ENCODE measurements at places on chromosomes 12 and 14.

DNA sequence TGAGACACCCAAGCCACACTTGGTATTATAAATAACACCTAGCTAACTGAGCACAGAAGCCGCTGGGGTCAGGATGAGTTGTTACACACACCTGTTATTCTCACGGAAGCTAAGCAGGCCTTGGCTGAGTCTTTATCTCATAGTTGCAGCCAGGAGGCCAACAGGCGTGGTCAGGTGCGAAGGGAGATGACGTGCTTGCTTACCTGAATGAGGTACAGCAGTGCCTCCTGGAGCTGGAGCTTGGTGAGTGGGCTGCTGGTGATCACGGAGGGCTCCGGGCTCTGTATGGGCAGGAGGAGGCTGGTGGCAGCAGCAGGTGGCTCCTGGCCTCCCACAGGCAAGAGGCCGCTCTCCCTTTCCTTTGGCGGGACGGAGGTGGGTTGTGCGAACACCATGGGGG is 30.4 kb upstream of the CACNA2D4 start:
- DNase-seq = no peak

DNA sequence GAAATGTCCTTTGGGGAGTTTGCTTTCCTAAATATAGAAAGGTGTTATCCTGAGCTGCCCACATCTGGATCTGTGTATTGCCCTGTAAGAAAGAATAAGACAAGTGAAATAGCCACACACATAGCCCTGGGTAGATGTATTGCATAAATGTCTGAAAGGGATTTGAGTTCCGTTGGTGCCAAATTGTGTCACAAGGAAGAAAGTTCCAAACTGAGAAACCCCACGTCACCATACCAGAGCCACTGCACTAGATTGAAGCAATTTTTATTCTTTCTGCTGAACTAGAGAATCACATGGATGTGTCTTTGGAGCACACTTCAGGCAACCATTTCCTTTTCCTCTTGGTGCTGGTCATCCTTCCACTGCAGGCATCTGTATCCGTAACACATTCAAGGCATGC is 5.0 kb downstream of the RNASE9 start:
- DNase-seq = no peak

GRCh38 chr14:69484444-69485314 is at the start of gene PLEKHD1:
Gene PLEKHD1 (plus strand): TSS chr14:69484728. CDS start chr14:69484966, 238 bp downstream.
- no peak for DNase-seq

DNA sequence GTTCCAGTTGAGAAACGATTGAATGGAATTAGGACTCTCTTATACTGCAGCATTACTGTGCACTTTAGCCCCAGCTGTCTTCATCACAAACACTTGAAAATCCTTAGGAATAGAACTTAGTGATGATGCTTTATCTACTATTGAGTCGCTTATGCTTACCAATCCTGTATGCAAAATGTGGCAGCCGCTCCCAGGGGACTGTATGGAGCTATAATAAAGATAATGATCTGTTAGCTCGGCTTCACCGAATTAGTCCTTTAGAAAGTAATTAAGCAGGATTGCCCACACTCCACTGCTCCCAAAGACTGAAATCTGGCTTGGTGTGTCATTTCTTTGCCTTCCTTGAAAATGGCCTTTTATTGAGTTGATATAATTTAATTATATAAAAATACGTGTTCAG is 10.6 kb downstream of the EML1 start:
- no peak for DNase-seq

- peak; percentile 59 for DNase-seq
Observed at GRCh38 chr12:69639400-69640016, 28.8 kb upstream of the LRRC10 start.

GRCh38 chr12:16610743-16611142 is 4.8 kb upstream of the LMO3 start:
- DNase-seq = no peak

DNA sequence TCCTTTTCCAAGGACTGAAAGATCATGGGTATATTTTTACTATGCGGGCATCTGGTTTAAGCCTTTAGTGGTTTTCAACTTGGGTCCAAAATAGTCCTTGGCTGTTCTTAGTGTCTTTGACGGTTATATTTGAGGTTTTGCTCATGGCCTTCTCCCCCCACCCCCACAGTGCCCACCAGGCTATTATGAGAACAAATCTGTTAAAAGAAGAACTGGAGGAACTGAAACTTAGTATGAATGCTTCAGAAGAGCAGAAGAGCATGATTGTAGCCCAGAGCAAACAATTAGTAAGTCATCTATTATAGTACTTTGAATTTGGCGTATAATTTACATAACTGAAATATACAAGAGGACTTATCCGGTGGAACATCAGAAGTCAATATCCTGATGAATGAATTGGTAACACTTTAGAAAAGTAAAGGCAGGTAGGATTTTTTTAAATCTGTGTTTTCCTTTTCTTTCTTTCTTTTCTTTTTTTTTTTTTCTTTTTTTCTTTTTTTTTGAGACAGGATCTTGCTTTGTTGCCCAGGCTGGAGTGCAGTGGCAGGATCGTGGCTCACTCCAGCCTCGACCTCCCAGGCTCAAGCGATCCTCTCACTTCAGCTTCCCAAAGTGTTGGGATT is 71.8 kb upstream of the BCAT1 start:
- no peak for DNase-seq

DNA sequence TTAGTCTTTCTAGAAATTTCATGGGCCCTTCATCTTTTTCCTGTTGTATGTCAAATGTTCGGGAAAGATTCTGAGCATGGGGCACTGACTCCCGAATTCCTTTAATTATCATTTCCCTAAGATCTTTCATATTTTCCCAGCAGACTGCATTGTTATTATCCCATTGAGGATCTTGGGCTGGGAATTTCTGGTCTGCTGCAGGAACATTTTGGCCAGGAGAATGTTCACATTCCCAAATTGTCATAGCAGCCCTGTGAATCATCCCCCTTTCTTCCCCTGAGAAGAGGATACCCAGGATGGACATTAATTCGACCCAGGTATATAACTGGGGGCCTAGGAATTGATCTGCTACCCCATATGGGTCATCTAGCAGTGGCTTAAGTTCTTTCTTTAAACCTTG is 112.5 kb downstream of the RIN3 start:
- DNase-seq = no peak

DNA sequence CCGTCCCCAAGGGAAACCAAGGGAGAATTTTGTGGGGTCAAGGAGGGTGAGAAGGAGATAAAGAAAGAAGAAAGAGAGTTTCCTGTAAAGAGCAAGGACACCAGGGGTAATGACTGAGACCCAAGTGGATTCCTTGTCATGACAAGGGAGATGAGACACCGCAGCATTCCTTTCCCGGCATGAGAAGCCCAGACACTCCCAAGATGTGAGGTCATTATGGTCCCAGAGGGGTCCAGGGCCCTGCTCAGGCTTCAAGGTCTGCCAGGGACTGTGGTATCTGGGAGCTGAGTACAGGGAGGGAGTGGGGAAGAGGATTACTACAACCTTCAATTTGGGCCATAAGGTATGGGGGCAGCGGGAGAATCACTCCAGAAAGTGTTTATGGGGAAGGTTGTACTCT is 58.1 kb downstream of the SPTB start:
- no peak for DNase-seq

GRCh38 chr12:34275129-34275528 is 252.8 kb downstream of the ALG10 start:
- no peak for DNase-seq

- DNase-seq = no peak
Observed at GRCh38 chr14:92539419-92539818, 25.8 kb downstream of the RIN3 start.

GRCh38 chr14:105118646-105119407 is 49.7 kb downstream of the JAG2 start:
- DNase-seq = no peak

DNA sequence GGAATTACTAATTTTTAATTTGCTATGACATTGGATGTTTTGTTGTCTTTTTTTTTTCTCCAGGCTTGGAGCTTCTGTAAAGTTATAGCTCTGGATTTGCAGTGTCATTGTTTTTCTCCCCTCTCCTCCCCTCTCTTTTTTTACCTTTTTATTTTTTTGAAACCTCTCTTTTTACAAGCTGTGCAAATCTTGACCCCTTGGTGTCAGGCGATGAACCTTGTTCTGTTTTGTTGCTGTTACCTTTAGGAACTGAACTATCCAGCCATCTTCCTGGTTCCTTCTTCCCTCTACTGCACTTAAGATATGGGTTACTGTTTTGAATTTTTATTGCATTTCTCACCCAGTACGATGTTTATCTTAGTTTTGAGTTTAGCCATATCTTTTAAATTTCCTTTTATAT is 13.7 kb downstream of the KTN1 start:
- no peak for DNase-seq

GRCh38 chr12:8069582-8069981 is 3.4 kb upstream of the C3AR1 start:
- no peak for DNase-seq

GRCh38 chr12:31819427-31819826 is 90.6 kb upstream of the AMN1 start:
- DNase-seq = no peak

DNA sequence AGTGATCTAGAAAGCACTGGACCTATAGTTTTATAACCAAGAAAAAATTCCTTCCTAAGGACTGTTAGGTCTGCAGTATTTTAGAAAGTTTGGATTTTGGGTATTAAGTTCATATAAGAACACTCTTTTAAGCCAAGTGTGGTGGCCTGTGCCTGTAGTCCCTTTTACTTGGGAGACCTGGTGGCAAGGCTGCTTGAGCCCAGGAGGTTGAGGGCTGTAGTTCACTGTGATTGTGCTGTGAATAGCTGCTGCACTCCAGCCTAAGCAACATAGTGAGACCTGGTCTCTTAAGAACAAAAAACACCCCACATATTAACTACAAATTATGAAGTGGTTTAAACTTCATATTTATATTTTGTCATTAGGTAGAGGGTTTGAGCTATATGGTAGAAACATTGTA is 9.7 kb downstream of the DNM1L start:
- no peak for DNase-seq

GRCh38 chr14:36067428-36068187 is 108.9 kb downstream of the PTCSC3 start:
- DNase-seq = no peak

DNA sequence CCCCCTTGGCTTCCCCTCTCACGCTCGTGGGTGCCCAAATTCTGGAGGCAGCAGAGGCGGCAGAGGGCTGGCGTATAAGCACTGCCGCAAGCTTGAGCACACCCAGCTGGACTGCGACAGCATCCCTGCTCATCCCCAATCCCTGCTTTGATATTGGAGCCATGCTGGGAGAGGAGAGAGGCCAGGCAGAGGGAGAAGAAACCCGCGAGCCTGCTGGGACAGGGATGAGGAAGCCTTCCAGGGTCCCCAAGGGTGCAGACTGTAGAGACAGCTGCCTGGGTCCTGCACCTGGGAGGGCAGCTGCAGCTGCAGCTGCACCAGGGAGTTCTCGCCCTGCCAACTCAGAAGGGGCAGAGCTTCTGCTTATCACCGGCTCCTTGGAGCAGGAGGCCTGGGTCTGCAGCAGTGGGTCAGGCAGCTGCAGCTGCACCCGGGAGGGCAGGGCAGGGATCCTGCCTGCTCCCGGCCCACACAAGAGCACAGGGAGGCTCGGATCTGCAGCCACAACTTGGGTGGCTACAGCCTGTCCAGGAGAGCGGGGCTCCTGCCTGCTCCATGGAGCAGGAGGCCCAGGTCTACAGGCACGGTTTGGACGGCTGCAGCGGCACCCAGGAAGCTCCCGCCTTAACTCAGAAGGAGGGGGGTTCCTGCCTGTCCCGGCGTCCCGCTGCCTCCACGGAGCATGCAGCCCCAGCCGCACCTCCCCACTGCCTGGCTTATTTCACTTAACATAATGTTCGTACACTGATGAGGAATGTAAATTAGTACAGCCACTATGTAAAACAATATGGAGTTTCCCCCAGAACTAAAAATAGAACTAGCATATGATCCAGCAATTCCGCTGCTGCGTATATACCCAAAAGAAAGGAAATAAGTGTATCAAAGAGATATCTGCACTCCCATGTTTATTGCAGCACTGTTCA is 60.4 kb upstream of the SGPP1 start:
- no peak for DNase-seq

- DNase-seq = no peak
Observed at GRCh38 chr12:41795910-41796309, 348.8 kb downstream of the GXYLT1 start.

- DNase-seq = no peak
Observed at GRCh38 chr12:6424866-6425265, 19.9 kb upstream of the CD27 start.

- no peak for DNase-seq
Observed at GRCh38 chr12:59700153-59700450, 104.3 kb downstream of the SLC16A7 start.

DNA sequence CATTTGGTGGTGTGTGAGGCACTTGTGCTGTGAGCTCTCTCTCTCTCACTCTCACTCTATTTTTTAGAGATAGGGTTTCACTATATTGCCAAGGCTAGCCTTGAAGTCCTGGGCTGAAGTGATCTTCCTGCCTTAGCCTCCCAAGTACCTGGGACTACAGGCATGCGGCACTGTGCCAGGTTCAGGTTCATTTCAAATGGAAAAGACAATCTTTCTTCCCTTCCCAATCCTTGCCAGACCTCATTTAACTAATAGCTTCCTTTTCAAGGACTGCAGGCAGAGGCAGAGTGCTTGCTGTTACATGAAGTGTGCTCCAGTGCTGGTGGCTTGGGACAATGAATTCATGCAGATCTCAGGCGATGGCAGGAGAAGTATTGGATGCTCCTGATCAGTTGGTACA is 73.2 kb upstream of the BICD1 start:
- DNase-seq = no peak

GRCh38 chr14:32692441-32692840 is 246.2 kb upstream of the NPAS3 start:
- DNase-seq = no peak

DNA sequence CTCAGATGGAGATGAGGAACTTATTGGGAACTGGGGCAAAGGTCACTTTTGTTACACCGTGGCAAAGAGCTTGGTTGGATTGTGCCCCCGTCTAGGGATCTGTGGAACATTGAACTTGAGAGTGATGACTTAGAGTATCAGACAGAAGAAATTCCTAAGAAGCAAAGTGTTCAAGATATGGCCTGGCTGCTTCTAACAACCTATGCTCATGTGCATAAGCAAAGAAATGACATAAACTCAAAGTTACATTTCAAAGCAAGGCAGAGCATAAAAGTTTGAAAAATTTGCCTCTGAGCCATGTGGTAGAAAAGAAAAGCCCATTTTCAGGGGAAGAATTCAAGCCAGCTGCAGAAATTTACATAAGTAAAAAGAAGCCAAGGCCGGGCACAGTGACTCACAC is 21.5 kb upstream of the RAP1B start:
- no peak for DNase-seq

- no peak for DNase-seq
Observed at GRCh38 chr12:97637770-97638169, 175.2 kb downstream of the RMST start.

DNA sequence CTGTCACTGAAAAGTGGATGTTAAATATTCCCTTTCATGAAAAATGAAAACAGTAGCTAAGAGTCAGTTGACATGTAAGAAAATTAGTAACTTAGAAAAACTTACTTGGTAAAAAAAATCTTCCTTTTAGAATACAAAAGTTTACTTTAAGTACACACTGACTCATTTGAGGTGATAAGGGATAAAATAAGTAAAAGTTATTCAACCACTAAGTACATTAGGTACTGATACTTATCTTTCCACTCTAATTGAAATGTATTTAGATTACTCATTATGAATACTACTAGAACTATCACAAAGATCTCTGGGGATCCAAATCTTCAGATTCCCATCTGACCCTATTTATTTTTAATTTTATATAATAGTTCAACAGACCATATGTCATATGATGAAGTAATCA is 12.2 kb downstream of the SYCP3 start:
- DNase-seq = no peak
